Hippocampal formation (tissue), 2 donors: ENCODE measurements at places on chromosomes 6 and 20.

DNA sequence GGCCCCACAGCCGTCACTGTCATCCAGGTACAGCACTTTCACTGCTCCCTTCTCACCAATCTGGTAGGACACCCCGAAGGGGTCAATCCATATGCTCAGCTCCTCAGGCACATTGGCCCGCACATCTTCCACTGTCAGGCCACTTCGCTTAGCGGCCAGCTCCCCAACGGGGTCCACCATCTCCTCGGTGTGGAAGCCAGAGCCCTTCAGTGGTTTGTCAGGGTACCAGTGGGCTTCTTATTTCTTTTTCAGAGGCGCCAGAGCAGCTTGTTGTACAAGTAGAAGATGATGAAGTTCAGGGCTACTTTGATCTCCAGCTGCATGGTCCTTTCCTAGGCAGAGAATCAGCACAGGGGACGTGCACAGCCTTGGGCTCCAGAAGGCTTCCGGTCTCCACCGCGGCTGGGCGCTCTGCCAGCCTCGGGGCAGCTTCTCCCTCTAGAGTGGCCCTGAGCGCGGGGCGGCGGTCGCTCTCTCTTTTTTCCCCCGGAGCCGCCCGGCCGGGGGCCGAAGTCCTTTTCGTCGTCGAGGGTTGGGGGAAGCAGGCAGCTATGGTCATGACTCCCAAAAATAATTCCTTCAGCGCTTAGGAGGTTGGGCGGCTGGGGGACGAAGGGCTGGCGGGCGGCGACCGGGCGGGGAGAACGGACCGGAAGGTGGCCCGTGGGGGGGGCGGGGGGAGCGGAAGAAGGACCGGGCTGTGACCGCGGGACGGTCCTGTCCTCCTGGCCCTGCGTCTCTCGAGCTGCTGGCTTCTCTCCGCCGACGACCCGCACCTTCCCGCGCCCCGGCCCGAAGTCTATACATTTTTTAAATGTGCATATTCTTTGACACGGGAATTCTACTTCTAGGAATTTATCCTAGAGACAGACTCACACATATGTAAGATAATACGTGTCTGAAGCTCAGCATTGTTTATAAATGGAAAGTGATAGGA, 6.5 kb upstream of the ZSCAN9 start:
- DNase-seq = peak; percentile 73

DNA sequence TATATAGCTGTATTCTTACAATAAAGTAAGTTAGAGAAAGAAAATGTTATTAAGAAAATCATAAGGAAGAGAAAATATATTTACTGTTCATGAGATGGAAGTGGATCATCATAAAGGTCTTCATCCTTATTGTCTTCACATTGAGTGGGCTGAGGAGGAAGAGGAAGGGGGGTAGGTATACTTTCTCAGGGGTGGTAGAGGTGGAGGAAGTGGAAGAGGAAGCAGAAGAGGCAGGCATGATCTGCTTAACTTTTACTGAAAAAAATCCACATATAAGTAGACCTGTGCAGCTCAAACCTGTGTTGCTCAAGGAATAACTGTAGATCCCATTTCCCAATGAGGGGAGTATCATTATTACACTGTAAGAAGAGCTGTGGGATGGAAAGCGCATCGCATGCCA, 714.2 kb downstream of the KIF16B start:
- no peak for DNase-seq

DNA sequence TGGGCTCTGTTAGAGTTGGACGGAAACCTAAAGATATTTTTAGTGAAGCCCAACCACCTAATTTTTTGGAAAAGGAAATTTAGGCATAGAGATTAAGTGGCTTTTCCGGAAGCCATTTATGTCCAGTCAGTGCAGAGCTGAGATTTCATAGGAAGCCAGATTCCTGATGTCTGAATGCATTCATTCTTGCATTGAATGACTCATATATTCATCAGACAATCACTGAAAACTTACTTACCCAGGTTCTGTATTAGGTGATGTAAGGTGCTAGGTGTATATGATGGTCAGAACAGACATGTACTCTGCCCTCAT, 4.1 kb downstream of the SH3BGRL2 start:
- no peak for DNase-seq

DNA sequence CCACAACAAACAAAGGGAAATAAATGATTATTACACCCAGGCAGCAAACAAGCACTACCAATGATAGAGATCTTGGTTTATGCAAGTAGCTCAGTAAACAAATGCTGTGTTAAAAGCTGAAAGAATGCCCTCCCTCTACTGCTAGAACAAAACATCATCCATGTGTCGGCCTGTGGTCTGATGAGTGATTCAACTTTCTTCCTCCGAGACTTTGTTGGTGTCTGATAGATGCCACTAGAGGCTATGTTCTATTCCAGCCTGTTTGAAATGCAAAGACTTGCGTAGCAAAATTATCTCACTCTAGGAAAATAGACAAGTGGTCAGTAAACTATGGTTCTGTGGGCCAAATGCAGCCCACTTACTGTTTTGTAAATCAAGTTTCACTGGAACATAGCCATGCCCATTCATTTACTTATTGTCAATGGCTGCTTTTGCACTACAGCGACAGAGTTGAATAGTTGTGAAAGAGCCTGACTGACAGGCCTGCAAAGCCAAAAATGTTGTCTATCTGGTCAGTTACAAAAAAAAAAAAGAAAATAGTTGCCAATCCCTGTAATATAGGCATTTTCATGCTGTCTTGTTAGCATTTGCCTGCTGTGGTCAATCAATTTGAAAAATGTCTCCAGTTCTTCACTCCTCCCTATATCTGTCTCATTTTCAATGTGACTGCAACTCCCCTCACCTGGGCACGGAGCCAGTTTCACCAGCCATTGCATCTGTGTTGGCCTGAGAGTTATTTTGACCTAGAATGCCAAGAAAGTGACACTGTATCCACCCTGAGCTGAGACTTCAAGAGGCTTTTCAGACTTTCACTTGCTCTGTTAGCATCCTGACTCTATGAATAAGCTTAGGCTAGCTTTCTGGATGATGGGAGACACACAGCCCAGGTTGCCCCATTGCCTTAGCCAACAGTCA, 544.6 kb upstream of the BTBD3 start:
- no peak for DNase-seq

DNA sequence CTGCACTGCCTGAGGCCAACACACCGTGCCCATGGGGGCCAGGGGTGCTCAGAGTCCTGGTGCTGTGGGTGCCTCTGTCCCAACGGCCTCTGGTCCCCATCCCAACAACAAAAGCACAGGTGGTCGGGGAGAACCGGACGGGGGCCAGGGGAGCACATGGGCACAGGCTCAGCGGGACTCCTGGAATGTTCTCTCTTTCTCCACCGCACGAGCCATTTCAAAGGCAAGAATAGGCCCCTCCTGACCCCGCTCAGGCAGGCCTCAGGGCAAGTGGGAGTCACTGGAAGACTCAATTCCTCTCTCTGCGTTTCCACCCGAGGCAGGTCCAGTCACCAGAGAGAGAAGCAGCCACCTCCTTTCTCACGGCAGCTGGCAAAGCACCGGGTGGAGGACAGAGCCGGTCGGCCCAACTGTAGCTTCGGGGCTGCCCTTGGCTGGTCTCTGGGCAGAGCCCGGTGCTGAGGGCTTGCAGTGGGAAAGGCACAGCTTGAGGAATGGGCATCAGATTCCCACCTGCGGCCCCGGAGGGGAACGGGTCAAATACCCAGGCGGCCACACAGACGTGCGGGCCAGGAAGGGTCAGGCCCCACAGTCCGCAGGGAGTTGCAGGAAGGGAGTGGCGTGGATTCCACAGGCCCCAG, 55.2 kb downstream of the KCNQ2 start:
- DNase-seq = no peak

DNA sequence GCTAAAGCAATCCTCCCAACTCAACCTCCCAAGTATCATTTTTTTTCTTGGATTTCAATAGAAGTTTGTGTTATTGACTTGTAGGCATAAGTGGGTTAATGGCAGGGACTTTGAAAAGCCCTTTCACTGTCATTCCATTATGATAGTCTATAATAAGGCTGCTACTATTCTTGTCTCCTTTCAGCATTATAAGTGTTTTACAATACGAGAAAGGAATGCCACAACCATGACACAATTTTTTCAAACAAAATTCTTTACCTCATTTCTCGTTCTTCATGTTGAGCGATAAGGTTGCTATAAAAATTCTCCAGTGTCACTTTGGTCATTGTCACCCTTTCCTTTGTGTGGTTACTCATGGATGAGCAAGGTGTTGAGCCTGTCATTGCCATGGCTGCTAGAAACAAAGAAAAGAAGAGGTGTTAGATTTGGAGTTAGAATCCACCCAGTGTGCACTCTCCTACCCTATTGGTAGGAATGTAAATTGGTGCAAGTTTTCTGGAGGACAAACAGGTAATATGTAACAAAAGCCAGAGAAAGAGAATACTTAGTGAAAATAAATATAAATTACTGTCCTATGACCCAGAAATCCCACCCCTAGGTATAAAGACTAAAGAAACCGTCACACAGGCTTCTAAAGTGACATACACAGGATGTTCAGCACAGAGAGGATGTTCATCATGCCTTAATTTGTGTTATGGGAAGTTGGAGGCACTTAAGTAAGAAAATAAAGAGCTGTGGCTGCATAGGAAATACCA, 7.3 kb downstream of the STK38 start:
- DNase-seq = no peak

- no peak for DNase-seq
Observed at GRCh38 chr6:137884149-137884909, 17.3 kb downstream of the TNFAIP3 start.

- DNase-seq = no peak
Observed at GRCh38 chr6:166691199-166691598, 64.1 kb upstream of the RPS6KA2 start.

GRCh38 chr6:52964318-52964717, 30.8 kb downstream of the GSTA4 start:
- DNase-seq = no peak

DNA sequence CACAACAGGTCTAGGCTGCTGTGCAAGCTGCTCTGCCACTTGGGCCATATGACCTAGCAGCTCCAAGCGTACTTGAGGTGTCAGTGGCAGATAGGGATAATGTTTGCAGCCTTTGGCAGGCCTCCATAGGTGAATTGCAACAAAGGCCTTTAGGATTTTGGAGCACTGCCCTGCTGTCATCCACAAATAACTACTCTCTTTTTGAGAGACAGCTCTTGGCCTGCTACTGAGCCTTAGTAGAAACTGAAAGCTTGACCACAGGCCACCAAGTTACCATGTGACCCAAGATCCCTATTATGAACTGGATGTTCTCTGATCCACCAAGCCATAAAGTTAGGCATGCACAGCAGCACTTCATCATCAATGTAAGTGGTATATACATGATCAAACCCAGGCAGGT, 29.9 kb downstream of the FBXO30 start:
- no peak for DNase-seq

DNA sequence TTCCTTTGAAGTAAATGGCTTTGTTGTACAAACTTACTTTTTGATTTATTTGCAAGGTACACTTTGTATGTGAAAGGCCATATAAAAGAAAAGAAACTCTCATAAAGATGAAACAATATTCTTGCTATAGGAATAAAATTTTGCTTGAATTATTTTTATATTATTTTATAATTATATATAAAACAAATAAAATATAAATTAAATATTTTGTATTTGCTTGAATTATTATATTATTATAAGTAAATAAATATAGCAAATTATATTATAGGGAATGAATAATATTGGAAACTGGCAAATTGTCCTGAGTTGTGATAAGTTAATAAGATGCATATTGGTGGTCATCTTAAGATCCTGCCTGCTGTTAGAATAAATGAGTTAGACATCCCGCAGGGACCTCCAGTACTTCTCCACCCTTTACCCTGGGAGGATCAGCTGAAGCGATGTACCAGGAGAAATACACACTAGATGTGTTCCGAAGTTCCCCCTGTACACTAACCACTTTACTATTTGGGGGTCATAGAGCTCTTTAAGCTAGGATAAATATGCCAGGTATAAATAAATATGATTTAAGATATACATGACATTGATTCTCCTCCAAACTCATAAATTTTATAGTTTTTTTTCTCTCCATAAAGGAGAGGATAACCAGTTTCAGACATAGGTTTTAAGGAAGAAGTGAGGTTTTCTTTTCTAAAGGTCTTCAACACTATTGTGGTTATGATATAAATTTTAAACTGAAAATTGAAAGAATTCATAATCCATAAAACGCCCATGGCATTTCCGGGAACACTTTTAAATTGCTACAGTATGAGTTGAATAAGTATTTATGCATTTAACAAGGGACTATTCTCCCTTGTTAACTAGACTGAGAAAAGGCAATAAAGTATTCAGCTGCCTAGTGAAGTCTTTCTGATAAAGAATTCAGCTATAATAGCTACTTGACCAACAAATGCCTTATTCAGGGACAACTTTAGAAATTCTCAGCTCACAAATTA, 486.3 kb upstream of the MARCKS start:
- DNase-seq = no peak

DNA sequence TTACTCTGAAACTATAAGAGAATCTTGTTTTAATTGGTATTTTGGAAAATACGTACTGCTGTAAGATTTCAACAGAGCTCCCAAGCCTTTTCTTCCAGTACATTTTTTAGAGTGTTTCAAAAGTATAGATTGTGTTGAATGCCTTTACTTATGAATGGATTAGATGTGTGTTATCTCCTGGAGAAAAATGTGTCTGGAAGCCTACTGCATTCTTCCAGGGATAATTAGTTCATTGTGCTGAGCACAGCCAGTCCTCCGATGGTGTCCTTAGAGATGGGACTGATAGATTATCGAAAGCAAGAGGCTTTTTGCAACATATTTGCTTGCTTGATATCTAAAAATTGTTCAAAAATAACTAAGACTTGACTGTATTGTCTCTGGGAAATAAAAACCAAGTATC, 114.2 kb downstream of the PLEKHG1 start:
- no peak for DNase-seq

DNA sequence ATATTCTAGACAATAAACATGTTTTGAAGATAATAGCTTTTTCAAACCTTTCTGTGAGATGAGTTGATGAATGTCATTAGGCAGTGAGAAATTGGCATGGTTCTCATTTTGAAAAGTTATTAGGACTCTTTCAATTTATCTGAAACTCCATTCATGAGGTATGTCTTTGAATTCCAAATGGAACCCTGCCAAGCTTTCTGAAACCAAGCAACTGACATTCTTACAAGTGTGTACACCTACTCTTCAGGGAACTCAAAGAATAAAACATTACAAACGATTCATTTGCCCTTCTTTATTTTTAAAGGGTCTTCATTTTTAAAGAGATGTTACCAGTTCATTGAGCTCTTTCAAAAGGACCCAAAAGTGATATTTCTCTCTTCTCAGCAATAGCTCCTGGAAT, 2.1 kb upstream of the TRDN start:
- no peak for DNase-seq

- DNase-seq = no peak
Observed at GRCh38 chr6:48826152-48826515, 636.9 kb downstream of the MMUT start.

GRCh38 chr20:25036331-25036936, 21.5 kb downstream of the ACSS1 start:
- no peak for DNase-seq

DNA sequence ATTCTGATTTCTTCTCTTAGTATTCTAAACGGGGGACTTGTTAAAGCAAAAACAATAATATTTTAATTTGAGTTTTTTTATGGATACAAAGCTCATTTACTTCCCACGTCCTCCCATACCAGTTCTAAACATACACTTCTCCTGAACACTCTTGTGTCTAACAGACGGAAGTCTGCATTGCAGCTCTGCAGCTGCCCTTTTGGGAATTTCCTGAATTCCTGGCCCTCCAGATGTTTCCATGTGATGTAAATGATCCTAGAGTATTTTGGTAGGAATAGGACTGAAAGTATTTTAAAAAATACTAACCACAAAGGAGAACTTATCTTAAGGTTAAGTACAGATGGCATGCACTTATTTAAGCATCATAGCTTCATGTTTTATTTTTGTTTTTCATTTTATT, 886.7 kb downstream of the TBC1D32 start:
- no peak for DNase-seq

GRCh38 chr20:25076731-25077609, 5.0 kb downstream of the VSX1 start:
- DNase-seq = no peak
